ENCODE measurements at places on chromosomes 1 and 21.
A peak's percentile ranks its signal among the peaks of the same experiment; 100 is the strongest.

GRCh38 chr1:53589043-53589887 lies 130.1 kb downstream of the DMRTB1 start:
- no peak for DNase-seq

GRCh38 chr1:45299981-45300668 lies 26.6 kb upstream of the HPDL start:
- DNase-seq: peak; percentile 42

DNA sequence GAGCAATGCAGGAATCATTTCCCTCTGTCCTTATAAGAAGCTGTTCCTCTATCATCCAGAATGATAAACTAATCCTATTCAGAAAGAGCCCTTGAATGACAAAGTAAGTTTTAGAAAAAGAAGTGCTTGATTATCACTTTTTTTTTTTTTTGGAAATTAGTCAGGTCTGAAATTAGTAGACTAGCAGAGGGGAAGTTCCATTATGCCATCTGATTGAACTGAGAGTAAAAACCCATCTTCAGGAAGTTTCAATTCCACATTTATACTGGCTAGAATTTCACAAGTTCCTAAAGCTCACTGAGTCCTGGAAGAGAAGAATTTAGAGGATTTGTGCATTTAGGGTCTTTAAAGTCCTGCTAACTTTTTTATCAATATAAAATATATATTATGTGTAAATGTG lies 128.8 kb upstream of the COA6 start:
- no peak for DNase-seq

GRCh38 chr21:38244885-38245869 lies 11.6 kb upstream of the KCNJ15 start:
- DNase-seq: no peak

DNA sequence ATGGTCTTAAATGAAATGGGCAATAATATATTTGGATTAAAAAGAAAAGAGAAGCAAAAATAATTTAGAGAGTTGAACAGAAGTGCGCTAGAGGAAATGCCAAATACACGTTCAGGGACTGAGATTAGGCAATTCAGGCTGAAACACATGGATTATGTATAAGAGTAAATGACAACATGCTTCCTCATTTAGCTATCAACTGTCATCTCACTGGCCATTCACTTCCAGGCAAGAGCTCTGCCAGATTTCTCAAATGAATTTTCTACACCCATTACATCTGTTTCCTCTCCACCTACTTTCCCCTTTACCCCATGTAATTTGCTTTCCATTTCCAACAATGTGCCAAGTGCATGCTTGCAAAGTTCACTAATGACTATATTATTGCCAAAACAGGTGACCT lies 582.4 kb downstream of the LTN1 start:
- DNase-seq: no peak

DNA sequence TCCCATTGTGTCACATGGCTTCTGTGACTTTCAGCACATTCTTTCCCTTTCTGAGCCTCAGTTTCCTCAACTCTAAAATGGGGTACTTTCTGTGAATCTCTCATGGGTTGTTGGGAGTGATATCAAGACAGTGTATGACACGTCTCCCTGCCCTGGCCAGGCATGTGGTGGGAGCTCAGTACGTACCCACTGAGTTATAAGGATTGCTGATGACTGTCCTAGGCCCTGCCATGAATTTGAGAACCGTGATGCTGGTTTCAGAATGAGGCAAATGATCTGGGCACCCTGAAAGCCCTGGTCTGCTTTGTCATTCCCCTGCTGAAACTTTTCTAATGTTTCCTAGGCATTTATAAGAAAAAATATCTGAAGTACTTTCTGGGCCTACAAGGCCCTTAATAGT lies 3.6 kb downstream of the ZNF362 start:
- no peak for DNase-seq

DNA sequence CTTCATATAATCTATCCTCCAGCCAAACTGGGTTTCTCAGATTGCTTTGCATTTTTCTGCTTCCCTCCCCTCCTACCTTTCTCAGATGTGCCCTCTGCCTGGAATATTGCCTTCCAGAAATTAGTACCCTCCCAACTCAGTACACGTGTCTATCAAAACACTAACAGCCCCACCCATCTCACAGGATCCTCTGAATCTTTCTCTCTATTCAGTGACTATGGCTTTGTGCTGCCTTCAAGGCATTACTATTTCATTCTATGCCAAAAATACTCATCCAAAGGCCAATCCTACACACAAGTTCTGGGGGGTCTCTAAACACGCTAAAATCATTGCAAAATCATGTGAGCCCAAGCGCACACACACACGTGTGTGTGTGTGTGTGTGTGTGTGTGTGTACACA lies 58.4 kb downstream of the ZNF281 start:
- no peak for DNase-seq

- DNase-seq: no peak
These were observed 12.0 kb downstream of the DDAH1 start for GRCh38 chr1:85452948-85453347.

GRCh38 chr21:36246080-36246631 lies 73.8 kb upstream of the MORC3 start:
- DNase-seq: no peak

- DNase-seq: no peak
These were observed 11.6 kb downstream of the ENO1 start for GRCh38 chr1:8866792-8867415.

GRCh38 chr1:116064616-116065015 lies 46.6 kb upstream of the MAB21L3 start:
- DNase-seq: no peak

GRCh38 chr1:183876309-183876708 lies 71.4 kb downstream of the RGL1 start:
- DNase-seq: no peak

DNA sequence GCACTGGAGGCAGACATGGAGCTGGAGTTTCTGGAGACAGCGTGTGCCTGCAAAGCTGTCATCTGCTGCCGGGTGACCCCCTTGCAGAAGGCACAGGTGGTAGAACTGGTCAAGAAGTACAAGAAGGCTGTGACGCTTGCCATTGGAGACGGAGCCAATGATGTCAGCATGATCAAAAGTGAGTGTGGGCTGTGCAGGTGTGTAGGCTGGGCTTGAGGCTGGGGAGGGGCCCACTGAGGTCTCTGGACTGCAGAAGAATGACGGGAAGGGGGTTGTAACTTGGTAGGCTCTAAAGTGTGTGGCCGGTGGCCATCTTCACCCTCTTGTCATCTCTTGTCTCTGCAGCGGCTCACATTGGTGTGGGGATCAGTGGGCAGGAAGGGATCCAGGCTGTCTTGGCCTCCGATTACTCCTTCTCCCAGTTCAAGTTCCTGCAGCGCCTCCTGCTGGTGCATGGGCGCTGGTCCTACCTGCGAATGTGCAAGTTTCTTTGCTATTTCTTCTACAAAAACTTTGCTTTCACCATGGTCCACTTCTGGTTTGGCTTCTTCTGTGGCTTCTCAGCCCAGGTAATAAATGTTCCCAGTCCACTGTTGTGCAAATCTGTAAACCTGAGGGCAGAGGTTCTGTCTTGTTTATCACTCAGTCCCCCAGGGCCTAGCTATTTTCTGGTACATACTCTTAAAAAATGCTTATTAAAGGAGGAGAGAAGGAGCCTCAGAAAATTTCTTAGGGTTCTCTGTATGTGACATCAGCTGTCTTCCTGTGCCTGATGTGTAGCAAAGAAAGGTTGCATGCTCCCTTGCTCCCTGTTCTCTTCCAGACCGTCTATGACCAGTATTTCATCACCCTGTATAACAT lies 19.9 kb downstream of the ATP8B2 start:
- DNase-seq: peak; percentile 10

DNA sequence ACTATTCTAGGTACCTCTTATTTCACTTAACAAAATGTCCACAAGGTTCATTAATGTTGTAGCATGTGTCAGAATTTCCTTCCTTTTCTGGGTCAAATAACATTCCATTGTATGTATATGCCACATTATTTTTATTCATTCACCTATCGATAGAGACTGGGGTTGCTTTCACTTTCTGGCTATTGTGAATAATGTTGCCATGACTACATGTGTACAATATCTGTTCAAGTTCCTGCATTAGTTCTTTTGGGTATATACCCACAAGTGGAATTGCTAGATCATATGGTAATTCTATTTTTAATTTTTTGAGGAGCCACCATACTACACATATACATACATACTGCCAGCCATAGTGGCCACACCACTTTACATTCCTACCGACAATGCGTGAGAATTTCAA lies 158.4 kb downstream of the ZZZ3 start:
- no peak for DNase-seq

DNA sequence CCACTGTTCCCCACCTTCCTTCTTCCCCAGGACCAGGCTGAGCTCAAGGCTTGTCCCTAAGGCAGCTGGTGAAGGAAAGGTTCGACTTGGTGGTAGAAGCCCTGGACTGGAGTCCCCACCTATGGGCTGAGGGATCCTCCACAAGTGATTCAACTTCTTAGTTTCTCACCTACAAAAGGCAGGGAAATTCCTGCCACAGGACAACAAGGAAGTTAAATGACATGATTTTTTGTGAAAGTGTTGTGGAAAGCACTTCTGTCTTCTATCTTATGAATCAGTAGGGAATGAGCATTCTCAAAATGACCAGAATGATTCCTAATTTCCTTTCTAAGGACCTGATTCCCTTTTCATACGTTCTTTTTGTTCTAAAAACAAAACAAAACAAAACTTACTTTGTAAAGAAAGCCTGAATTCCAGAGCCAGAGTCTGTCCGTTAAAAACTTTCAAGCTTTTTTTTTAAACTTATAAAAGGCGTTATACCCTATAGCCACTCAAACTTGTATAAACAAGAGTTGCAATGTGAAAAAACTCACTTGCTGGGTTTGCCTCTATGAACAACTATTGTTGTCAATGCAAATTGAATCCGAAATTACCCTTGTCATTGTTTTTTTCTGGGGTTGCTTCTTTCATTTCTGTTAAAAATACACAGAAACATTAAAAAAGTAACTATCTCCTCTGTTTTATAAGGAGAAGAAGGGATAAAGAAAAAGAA lies 12.2 kb downstream of the KCNJ15 start:
- DNase-seq: no peak

DNA sequence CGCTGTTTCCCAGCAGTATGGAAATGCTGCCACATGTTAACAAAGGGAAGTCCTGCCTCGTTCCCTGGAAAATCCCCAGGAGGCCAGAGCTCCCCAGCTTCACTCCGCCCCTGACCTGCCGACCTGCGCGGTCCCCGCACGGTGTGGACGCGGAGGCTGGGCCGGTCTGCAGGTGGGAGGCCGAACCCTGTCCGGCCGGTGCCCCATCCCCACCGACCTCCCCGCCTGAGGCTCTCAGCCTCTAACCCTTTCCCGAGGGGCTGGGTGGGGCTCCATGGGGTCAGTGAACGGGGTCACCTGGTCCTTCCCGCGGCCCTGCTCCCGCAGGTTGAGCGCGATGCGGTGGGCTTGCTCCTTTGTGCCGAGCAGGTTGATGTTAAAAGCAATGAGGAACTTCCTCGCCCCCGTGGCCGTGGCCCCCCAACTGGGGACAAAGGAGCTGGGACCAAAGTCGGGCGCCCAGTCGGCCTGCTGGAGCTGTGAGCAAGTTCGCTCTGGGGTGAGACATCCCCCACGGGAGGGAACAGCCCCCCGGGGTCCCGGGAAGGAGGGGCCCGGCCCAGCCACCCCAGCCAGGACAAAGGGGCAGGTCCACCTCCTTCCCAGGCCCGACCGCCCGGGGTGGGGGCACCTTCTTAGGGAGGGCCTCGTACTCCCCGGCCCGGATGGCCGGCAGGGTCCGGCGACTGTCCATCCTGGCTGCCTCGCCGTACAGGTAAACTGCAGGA lies 4.0 kb downstream of the FTCD start:
- no peak for DNase-seq

- DNase-seq: no peak
These were observed 14.0 kb upstream of the ZNF697 start for GRCh38 chr1:119662034-119662437.

GRCh38 chr1:31199236-31199790 lies 40.4 kb downstream of the NKAIN1 start:
- no peak for DNase-seq

DNA sequence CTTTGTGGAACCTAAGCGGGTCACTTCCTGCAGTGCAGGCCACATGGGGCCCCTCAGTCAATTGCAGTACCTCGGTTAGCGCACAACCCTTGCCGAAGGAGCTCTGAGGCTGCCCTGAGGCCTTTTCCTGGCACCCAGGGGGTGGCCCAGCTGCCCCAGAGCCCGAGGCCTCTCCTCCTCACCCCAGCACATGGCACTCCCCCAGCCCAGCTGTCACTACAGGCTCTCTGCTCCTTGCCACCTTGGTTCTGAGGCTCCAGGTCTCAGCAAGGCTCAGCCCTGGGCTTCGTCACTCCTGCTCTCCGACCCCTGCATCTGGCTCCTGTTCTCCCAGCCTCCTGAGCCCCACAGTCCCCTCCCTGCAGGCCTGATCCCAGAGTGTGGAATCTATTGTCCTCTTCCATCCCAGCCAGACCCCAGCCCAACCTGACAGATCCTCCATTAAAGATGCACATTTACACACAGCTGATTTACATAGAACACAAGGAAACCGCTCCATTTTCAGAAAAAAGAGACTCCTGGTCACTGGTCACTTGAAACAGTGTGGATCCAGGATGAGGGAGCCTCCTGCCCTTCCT lies 192.8 kb upstream of the POU3F1 start:
- DNase-seq: no peak

DNA sequence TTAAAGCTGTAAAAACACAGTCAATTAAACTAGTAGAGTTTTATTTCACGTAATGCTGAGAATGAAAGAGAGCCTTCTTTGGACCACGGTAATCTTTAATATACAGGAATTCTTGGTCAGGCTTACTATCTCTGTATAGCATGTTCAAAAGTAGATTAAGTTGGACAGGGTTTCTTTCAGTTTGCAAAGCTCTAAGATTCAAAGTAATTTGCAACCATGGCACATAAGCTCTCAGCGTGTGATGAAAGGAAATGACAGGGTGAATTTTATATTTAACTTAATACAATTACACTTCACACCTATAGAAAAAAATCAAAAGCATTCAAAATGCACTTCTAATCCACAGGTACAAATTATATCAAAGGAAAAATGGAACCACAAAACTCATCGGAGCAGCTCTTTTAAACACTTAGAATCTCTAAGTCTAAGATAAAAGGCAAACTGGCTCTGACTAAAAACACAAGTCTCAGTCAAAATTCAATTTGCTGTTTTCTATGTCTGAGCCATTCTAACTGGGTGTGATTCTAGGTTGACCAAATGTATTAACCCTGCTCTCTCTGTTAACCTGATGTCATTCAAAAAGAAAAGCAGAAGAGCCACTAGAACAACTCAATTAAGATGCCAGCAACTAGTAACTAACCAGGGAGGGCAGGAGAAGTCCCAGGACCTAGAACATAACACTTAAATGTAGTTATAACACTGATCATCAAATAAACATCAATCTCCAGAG lies 147.7 kb downstream of the RERE start:
- no peak for DNase-seq

GRCh38 chr1:110565565-110565964 lies 40.6 kb downstream of the KCNA2 start:
- no peak for DNase-seq
